Transverse colon (tissue), 4 donors: ENCODE measurements at places on chromosomes 12 and 14.

GRCh38 chr12:30794020-30794419, 39.3 kb upstream of the CAPRIN2 start:
- DNase-seq = no peak

DNA sequence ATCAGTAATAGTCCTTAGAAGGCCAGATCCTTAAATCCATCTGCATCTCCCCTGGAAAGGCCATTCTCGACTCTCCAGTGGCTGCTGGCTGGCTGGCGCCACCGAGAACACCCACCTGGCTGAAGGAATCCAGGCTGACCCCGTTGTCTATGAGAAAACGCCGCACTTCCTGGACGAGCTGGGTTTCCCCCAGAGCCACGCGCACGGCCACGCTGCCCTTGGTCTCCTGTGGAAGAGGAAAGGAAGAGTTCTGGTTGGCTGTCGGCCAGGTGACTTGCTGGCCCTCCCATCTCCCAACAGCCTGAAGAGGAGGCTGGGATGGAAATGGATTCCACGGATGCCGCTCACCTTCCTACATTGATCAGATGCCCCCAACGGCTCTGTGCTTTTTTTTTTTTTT, 23.9 kb downstream of the RBM19 start:
- no peak for DNase-seq

- DNase-seq = no peak
Measured at GRCh38 chr12:27305673-27306456, 26.8 kb upstream of the BMAL2 start.

DNA sequence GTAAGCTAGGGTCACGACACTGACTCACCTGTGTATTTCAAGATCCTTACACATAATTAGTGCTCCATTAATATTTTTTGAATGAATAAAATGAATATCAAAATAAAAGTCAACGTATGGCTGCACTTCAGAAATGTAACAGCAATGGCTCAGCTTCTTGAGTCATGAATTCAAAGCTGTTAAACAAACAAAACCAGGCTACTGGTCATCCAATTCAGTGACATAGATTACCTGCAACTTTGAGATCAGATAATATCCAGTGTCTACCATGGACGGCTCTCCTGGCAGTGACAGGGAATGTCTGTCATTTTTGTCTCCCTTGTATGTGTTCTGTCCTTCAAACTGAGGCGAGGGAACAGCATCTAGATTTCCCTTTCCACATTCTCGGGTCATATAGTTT, 225.6 kb downstream of the EFCAB11 start:
- no peak for DNase-seq

DNA sequence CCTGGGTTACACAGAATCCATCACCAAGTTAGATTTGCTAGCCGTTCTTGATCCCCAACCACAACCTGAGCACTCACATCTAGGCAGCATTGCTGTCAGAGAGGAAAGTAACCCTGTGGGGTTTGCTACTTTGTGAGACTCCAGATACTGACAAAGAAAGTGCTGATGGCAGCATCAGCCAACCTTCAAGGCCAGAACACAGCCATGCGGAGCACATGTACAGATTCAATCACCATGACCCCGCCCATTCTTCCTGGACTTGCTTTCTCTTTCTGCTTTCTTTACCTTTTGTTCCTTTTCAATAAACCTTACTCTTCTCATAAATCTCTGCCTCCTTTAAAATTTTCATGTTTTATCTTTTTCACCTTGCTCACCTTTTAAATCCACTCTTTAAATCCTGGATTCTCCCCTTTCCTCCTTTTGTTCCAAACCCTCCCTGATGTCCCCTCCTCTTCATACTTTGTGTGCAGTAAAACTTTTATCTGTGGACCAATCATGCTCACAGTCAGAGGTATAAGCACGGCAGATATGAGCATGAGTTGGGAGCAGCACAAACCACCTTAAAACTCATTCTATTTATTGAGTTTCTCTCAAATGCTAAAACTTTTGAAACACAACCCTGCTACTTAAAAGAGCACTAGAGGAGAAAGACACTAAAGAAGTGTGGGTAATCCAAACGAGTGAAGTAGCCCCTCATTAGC, 21.9 kb upstream of the CERS5 start:
- peak; percentile 18 for DNase-seq

DNA sequence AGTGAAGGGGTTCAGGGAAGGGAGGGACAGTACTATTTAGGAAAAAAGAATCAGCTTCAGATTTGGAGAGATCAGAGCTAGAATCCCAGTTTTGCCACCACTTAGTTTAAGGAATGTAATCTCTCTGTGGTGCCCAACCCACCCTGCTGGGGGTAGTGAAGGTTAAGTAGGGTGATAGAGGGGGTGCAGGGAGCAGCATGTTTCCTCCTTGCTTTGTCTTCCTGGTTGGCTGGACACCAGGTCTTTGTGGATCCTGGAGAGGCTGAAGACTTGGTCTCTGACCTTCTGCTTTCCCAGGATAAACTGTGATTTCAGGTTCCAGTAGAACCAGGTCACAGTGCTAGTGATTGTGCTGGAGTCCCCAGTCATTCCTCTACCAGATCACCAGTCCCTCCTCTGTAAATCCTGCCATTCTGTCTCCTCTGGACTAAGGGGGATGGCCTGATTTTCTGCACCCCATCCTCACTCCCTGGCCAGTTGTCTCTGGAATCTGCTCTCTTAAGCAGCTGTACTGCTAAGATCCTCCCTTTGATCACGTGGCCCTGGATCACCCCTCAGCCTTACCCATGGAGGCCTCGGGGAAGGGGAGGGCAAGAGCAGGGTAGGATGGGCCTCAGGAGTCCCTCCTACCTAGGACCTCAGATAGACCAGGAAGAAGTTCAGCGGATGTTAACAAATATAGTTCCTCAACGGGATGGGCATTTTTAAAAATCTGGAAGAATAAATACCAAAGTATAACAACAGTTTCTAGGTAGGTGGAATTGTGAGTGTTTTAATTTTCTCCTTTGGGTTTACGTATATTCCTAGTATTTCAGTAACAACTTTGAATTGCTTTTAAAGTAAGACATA, 3.1 kb downstream of the MAP3K12 start:
- peak; percentile 61 for DNase-seq

- no peak for DNase-seq
Measured at GRCh38 chr14:22540293-22540692, 48.7 kb downstream of the DAD1 start.

DNA sequence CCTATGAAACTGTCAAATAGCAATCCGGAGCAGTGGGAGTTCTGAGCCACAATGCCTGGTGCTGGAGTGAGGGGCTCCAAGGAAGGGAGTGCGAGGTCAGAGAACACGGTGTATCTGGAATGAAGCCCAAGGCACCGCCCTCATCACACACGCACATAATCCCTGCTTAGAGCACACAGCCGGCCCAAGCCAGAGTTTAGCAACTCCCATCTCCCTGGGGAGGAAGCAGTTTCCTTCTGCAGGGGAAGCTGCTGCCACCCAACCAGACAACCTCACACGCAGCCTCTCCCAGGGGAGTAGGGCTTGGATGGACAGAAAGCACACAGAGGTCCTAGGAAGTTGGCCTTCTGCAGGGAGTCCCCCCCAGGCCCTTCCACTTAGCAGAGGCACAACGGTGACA, 31.3 kb downstream of the ACTN1 start:
- DNase-seq = peak; percentile 87

DNA sequence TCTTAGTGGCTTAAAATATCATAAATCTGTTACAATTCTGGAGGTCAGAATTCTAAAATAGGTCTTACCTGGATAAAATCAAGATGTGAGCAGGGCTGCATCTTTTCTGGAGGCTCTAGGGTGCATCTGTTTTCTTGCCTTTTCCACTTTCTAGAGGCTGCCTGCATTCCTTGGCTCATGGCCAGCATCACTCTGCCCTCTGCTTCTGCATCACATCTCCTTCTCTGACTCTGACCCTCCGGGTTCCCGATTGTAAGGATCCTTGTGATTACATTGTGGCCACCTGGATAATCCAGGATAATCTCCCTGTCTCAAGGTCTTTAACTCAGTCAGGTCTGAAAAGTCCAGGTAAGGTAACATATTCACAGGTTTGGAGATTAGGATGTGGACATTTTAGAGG, 11.0 kb upstream of the BMP4 start:
- DNase-seq = no peak

- no peak for DNase-seq
Measured at GRCh38 chr12:110307372-110307771, 26.3 kb downstream of the ATP2A2 start.

GRCh38 chr14:68616221-68616902, 176.5 kb downstream of the ZFP36L1 start:
- no peak for DNase-seq

- DNase-seq = no peak
Measured at GRCh38 chr12:12294215-12295005, 27.6 kb upstream of the LRP6 start.

DNA sequence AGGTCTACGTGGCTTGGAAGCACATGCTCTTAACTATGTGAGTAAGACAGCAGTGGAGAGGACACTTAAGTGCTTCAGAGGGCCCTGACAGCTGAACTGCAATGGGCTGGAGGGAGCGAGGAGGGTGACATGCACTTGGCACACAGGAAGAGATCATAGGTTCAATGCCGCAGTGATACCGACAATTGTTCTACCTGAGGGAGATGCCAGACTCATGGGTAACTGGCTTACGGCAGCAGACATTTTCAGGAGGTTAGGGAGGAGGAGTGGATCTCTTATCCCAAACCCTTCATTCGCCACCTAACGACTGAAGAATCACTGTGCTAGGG, 68.4 kb downstream of the NTF3 start:
- DNase-seq = no peak

GRCh38 chr12:44206045-44206444, 370.2 kb downstream of the TMEM117 start:
- no peak for DNase-seq

DNA sequence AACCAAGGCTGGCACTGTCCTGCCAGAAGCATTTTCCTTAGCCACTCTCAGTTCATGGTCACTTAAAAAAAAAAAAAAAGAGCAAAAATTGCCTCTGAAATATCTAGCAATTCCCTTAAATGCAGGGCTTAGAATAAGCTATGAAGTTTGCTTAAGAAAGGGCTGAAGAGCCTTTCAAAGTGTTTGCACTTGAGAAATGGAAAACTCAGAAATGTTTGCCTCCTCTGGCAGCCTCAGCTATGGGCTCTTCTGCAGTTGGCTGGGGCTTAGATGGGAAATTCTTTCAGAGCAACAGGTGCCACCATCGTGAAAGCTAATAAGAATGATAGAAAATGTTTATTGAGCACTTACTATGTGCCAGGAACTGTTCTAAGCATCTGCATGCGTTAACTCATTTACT, 48.5 kb upstream of the TSPAN11 start:
- no peak for DNase-seq

DNA sequence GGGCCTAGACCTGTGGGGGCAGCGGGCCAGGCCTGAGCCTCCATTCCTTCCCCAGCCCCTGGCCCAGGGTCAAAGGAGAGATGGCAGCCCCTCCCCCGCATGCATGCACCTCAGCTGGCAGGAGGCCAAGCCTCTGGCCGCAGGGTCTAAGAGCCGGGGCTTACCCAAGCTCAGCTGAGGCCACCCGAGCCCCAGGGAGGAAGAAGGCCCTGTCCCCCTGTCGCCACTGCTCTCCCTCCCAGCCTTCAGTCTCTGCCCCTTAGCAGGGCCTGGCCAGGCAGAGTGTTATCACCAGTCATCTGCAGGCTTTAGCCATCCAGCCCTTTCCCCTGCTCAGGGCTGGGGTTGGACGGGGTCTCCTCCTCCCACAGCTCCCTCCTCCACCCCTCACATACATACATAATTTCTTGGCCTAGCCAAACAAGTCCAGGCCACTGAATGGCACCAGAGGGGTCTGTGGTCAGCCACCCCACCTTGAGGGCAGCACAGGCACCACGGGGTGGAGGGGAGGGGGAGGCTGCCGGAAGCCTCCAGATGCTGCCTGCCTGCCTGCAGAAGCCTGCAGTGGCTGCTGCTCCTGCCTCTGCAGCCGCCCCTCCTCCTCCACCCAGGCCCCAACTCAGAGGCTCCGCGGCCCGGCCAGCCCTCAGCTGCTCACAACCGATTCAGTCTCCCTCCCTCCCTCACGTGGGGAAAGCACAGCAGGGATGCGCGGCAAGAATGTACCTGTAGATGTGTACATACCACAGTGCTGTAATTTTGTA, 22.8 kb downstream of the RAB35 start:
- DNase-seq = no peak
